Lung microvascular endothelial cell (primary cell): ENCODE measurements at places on chromosomes 3 and 15.
A peak's percentile ranks its signal among the peaks of the same experiment; 100 is the strongest.

GRCh38 chr3:136783708-136784191 lies 31.6 kb upstream of the STAG1 start:
- DNase-seq, result no peak

GRCh38 chr3:113847664-113848461 lies 9.3 kb downstream of the GRAMD1C start:
- no peak for DNase-seq

- DNase-seq, result no peak
These were observed 53.3 kb upstream of the SLC6A11 start for GRCh38 chr3:10762611-10763247.

- DNase-seq, result no peak
These were observed 22.3 kb upstream of the BMF start for GRCh38 chr15:40130799-40131502.

GRCh38 chr3:194396859-194397756 lies 2.0 kb downstream of the GP5 start:
- DNase-seq, result no peak

GRCh38 chr3:170257145-170257544 lies 34.9 kb downstream of the PRKCI start:
- no peak for DNase-seq

- DNase-seq, result no peak
These were observed 153.9 kb upstream of the ARHGEF26 start for GRCh38 chr3:153967260-153967659.

DNA sequence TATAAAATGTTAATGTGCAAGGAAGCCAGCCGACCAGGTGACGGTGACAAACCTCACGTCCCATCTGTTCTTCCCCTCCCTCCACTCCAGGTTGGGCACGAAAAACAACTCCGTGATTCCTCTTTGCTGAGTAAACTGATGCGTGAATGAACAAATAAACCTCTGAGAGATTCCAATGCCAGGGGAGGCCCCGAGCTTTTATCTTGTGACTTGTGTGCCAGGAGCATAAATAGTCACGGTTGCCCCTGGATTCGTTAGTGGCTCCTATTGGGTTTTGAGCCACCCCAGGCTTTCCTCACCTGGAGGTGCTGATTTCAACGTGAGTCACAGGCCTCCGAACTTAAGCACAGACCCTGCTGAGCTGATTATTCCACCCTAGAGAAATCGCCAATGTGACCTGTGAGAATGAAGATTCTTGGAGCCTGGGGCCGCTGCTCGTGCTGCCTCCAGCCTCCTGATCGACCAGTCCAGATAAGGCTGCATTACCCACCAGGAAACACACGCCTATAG lies 119.2 kb downstream of the SHQ1 start:
- DNase-seq, result no peak

DNA sequence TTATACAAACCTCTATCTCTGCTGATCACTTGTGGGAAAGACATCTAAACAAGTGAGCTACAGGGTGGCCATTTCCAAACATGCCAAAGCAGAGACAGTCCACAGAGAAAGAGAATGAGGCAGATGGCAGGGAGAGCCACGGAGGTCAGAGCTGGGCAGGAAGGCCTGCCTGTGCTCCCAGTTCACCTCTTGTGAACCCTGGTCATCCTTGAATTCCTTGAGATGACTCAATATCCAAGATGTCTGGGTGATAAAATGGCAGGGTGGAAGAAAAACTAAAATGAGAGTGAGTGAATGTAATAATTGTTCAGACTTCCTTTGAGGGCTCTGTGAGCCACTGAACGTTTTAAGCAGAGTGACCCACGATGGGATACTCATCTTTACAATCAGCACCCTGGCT lies 104.8 kb downstream of the PLCH1 start:
- DNase-seq, result no peak

DNA sequence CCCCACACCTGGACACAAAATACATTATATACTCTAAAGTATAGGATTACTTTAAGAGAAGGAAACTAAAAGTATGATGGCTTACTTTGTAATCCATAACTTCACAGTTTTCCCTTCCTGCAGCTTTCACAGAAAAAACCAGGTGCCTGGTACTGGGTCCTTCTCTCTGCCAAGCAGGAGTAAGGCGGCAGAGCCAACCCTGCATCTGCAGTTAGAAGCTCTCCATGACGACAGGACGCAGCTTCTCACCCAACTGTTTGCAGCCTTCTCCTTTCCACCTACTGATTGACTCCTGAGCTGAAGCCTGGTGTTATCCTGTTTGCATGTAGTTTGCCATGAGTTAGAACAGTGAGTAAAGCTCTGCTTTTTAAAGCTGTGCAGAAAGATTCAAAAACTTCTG lies 6.7 kb downstream of the MRAS start:
- no peak for DNase-seq

DNA sequence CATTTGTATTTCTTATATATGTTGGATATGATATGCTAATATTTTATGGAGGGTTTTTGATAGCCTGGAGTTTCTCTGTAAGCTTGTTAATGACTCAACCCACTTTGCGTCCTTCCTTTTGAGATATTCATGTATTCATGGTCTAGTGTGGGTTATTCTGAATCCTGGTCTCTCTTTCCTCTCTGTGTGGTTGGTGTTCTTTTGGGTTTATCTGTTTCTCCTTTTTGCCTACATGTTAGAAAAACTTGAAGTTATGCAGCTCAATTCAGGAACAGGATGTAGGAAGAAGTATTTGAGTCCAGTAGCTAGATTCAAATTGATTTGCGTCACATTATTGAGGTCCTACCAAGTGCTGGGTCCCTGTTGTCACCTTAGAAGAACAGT lies 28.1 kb downstream of the CMTM7 start:
- no peak for DNase-seq

DNA sequence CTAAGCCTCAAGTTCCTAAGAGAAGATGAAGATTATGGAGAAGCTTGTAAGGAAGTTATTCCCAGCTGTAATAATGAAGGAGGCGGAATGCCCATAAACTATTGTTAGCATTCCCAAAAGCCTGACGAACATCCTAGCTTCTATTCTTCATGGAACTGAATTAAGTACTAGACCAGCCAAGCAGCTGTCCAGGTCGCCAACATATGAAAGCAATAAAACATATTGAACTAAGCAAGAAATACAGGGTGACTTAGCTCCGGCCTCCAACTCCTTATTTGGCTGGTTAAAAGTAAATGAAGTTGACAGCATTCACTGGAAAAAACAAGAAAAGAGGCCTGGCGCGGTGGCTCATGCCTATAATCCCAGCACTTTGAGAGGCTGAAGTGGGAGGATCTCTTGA lies 174.0 kb upstream of the TPM1 start:
- DNase-seq, result no peak

- DNase-seq, result no peak
These were observed 531.6 kb downstream of the SHQ1 start for GRCh38 chr3:72316501-72317279.

DNA sequence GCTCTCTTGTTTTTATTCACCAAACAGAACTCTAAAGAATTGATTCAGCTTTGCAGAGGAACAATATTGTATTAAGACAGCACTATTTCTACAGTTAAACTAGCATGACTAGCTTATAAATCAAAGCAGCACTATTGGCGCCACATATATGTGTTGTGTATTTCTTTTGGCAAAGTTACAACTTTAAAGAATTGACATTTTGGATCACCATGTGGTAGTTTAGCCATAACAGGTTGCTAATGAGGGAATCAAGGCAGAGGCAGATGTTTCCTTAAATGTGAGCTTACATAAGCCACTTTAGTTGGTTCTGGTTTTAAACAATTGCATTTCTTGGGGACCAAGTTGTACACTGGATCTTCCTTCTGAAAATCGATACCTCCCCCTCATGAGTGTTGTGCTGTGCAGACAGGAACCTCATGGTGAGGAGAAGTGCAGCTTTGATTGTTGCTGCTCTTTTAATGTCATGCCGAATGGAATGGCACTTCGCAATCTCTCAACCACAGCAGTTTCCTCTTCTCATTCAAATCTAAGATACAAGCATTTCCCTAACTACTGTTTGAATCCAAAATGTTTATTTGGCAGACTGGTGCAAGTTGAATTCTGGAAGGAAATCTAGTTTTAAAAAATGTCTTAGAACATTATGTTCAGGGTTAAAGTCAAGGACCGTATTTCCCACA lies 151.2 kb downstream of the MYRIP start:
- DNase-seq, result peak; percentile 75

GRCh38 chr3:52890735-52891134 lies 6.6 kb downstream of the STIMATE start:
- DNase-seq, result peak; percentile 21

GRCh38 chr3:168249550-168250414 lies 154.1 kb upstream of the GOLIM4 start:
- peak; percentile 74 for DNase-seq

DNA sequence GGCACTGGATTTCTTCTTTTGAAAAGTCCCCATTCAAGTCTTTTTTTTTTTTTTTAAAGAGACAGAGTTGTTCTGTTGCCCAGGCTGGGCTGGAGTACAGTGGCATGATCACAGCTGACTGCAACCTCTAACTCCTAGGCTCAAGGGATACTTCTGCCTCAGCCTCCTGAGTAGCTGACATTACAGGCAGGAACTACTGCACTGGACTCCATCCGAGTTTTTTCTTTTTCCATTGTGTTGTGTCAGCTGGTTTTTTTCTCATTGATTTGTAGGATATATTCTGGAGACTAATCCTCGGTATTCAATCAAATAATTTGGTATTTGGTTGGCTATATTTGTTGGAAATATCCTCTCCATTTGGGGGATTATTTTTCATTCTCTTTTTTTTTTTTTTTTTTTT lies 11.8 kb downstream of the POLR2M start:
- DNase-seq, result no peak

DNA sequence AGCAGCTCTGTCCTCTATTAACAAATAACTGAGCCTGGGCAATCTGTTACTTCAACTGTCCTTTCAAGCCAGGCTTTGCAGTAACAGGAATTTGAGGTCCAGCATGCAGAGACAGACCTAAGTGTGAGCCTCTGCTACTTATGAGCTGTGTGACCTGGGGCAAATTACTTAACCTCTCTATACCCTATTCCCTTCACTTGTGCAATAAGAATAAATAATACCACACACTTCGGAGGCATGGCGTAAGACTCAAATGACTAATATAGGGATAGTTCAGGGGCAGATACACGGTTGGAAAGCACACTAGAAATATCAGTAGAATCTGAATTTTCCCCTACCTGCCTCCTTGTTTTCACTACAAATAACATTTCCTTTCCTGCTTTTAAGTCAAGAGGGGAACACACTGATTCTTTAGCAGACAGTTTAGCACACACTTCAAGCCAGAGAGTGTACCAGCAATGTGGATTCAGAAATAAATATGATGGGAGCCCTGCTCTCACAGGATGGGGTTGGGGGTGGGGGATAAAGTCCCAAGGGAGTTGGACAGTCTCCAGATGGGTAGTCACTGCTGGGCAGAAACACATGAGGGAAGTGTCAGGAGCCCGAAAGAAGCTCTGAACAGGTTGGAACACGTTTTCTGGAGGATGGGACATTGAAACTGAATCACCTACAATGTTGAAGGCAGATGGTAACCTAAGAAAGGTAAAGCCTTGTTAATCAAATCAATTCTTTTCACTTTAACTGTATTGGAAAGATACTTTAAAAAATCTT lies 61.8 kb upstream of the RBP1 start:
- DNase-seq, result no peak

DNA sequence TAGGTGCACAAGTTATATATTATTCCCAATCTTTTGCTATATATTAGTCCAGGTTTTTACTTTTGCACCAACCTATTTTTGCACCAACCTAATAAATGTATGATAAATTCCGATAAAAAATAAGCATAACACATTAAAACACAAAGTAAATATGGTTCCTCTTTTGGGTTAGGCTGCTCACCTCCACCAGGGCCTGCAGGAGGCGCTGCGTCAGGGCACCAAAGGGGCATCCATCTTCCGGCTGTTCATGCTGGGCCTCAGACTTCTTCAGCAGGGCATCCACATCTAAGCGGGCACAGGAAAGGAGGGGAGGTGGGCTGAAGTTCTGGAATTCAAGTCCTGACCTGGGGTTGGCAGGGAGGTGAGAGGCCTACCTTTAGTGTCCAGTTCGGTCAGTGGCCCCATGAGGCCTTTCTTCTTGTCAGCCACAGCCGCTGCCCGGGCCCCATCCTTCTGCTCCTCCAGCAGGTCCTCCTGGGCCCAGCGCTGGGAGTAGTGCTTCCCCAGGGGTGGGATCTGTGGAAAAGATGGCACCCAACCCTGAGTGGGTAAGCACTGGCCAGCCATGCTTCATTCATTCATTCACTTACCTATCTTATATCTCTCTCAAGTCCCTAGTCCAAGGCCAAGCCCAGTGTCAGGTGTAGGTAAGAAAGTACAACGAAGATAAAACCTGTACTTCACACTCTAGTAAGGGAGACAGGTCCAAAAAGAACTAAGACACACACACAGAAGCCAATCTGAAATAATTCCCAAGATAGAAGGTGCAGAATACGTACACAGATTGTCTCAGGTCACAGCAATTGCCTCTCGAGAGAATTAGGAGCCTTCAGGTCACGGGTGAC lies 5.2 kb downstream of the TADA3 start:
- DNase-seq, result no peak

GRCh38 chr3:195881276-195881988 lies 26.9 kb downstream of the TNK2 start:
- no peak for DNase-seq

DNA sequence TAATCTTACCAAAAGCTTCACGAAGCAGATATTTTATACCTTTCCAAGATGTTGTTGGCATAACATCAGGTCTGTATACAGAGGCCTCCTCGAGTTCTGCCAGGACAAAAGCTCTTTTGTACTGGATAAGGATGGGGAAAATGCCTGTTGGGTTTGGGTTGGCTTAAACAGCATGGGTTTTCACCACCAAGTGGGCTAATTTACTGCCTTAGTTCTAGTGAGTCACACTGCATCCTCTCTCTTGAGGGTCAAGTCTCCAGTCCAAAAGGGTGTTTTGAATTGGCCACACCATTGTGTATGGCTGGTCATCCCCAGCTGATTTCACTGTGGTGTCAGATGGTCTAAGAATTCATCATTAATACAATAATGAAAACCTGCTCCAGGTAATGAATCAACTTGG lies 26.1 kb upstream of the BHLHE40 start:
- DNase-seq, result no peak

DNA sequence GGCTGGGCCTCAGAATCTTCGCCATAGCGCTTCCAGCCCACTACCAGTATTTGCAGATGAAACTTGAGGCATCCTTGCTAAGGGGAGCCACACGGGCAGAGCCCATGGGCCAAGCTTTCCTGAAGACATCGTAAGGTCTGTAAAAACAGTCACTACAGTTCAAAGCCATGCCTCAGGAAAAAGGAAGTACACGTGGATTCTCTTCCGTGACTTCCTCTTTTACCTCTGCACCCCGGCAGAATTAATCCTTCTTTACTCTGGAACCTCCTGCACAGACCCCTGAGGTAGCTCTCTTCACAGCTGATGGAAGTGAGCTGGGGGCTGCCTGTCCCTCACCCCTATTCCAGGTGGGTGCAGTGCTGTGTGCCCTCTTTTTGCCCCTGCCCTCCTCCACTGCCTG lies 129.2 kb downstream of the CHDH start:
- DNase-seq, result no peak

- no peak for DNase-seq
These were observed 257.4 kb downstream of the PLOD2 start for GRCh38 chr3:145903472-145904013.
